Omental fat pad (tissue), 4 donors: ENCODE measurements at places on chromosomes 1 and 21. TPM values are rescaled to one million over a fixed set of nuclear protein-coding genes. Genes with fewer than 3 reads are reported as not detected.

GRCh38 chr1:168665975-168666374 lies 63.0 kb downstream of the DPT start:
- DNase-seq = no peak

GRCh38 chr1:9689011-9689706 lies 37.6 kb downstream of the PIK3CD start:
- peak; percentile 70 for DNase-seq

DNA sequence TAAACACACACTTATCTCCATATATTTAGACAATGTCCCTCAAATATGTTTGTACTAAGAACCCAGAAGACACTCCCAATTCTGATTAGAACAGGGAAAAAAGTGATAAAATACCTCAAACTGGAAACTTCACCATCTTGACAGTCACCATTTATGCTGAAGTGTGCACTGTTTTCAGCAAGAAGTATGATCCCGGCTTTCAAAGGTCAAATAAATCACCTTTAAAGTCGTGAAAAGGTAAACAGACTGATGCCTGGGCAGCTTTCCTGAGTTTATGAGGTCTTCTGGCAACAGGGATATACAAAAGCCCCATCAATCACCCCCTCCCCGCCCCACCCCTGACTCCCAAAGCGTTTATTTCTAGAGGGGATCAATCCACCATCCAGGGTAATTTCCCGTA lies 37.9 kb downstream of the HLX start:
- DNase-seq = no peak

DNA sequence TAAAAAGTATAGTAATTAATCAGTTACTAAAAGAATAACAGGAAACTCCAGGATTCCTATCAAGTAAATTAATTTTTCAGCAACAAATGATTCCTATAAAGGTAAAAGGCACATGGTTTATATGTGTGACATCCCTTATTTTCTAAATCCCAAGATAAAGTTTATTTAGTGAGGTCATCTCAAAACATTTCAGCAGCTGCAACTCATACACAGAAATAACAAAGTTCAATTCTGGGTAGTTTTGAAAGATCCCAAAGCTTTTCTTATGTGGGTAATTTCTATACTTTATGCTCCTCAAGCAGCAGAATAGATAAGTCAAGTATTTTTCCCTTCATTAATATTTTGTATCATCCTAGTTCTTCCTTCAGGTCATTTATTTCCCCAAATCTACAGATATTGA lies 117.7 kb downstream of the EIF4G3 start:
- no peak for DNase-seq

DNA sequence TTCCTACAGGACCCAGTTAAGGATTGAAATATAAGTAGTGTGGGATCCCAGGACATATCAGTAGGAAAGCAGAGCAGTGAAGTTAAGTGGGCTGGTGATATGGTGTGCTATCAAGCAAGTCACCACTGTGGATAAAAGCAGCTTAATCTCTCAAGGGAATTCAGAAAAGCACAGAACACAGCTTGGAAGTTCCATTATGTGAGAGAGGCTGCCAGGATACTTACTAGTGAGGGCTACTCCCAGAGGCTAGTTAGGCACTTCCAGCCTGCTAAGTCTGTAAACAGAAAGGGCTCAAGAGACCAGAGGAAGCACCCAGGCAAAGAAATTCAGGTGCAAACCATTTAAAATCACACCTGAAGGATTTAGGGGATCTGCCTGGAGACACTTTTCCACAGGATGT lies 18.8 kb upstream of the GRIK1 start:
- no peak for DNase-seq

GRCh38 chr1:169508432-169509338 lies 22.9 kb upstream of the SLC19A2 start:
- DNase-seq = no peak

DNA sequence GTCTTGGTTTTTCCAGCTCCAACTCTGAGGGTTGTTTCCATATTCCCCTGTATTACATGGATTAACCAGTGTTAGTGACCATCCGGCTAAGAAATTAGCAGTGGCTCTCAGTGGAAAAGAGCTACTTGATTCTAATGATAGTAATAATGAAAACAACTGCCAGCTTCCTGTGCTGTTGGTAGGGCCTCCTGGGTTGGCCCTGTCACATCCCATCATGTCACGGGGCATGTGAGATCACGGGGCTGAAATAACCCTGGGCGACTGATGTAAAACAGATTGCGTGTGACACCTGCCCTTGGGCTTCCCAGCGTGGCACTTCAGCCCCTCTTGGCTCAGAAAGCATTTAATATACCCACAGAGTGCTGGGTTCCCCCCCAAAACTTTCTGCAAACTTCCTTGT lies 149.0 kb downstream of the ROR1 start:
- no peak for DNase-seq

DNA sequence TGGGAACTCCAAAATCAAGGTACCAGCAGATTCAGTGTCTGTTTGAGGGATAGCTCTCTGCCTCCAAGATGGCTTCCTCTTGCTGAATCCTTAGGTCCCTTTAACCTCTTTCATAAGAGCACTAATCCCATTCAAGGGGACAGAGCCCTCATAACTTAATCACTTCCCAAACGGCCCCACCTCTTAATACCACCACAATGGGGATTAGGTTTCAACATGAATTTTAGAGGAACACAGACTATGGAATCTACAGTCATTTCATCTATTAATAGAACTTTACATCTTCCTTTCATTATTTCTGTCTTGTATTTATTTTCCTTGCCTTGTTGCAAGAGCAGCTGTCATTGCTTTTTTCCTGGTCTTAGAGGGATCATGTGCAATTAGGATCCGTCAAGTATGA lies 30.3 kb downstream of the HOOK1 start:
- DNase-seq = no peak

DNA sequence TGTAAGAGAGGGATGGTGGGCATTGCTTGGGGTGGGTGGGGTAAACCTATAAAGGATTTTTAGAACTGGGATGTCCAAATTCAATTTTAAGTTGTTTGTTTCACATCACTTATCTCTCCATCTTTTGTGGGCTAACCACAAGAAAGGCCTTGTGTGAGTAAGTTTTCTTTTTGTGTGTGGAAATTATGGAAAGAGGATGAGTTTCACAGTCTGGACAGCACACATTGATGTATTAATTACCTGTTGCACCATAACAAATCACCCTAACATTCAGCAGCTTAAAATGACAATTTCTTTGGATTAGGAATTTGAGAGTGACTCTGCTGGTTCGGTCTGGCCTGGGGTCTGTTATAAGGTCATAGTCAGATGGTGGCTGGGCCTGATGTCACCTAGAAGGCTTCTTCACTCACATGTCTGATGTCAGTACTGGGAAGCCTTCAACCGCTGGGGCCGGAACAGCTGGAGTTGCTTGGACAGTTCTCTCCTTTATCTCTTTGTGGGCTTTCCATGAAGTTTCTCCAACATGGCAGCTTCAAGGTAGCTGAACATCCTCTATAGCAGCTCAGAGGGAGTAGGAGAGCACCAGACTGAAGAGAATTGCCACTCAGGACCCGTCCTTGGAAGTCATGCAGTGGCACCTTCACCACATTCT lies 2.0 kb upstream of the COL9A2 start:
- no peak for DNase-seq

DNA sequence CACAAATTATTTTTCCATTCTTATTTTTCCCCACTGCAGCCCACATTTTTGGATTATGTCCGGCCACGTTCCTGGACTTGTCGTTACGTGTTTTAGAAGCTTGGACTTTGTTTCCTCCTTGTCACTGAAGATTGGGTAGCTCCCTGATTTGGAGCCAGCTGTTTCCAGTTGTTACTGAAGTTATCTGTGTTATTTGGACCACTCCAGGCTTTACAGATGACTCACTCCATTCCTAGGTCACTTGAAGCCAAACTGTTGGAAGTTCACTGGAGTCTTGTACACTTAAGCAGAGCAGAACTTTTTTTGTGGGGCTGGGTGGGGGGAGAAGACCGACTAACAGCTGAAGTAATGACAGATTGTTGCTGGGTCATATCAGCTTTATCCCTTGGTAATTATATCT lies 12.2 kb upstream of the AXDND1 start:
- no peak for DNase-seq

DNA sequence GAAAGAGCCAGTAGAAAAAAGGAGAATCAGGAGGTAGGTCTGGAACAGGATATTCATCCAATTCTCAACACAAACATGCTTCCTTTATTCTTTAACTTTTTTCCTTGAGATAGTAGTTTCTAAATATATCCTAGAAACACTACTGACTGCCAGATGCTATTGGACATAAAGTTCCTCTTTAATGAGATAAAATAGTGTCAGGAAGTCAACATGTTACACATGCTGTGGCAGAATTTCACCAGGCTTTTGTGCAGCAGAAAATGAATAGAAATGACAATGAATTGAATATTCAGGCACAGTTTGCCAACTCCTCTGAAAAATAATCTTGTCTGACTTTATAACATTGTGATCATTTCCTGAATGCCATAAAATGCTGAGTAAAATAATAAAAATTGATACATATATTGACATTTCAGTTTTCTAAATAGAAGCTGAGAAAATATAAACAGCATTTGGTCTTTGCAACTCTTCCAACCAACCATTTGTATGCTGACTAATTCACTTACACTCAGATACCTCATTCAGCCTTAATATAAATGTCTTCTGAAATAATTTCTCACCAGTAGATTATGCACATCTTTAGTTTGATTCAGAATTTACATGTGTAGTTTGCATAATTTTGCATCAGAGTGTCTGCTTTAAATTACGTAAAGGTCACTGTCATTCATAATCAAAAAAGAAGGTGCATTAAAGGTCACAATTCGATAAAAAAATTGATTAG lies 486.1 kb upstream of the ADGRL2 start:
- DNase-seq = no peak

DNA sequence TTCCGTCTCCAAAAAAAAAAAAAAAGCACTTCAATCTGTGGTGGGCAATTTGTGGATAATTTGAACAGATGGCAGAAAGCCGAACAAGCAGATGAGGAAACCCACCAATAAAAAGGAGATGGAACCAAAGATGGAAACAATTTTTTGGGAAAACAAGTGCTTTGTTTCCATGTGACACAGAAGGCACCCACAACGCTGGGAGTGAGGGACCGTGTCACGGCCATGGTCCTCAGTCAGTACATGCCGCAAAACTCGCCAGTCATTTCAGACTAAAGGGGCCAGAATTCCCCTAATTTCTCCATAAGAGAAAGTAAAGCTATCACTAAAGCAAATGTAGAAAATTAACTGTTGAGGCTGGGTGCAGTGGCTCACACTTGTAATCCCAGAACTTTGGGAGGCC lies 5.0 kb downstream of the CCNL2 start:
- no peak for DNase-seq

GRCh38 chr1:150464422-150464826 lies 22.8 kb upstream of the TARS2 start:
- DNase-seq = peak; percentile 36

DNA sequence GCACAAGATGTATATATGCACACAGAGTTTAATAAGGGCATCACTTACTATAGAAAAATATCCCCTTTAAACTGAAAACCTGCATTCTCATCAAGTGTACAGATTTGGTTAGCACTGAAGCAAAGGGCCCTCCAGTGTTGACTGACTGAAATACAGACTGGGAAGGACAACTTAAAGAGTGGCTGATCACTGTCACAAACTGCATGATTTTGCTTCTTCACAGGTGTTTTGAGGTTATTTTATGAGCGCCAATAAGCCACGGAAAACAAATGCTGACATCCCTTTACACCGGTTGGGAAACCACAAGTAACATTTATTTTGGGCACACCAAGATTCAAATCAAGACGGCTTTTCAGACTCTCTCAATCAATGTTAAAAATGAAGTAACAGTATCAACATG lies 30.9 kb upstream of the RAP1GAP start:
- DNase-seq = no peak

DNA sequence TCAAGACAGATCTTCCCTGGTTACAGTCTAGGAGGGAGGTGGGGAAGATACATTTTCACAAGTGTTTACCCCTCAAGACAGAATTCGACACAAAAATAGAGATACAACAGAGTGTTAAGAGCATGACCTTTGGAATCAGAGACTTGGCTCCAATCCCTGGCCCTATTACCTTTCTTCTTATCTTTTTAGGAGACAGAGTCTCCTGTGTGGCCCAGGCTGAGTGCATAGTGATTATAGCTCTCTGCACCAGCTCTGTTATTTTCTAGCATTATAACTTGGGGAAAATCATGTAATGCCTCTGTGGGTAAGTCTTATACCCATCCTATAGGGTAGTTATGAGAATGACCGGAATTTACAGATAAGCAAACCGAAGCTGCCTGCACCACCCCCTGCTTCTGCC lies 9.8 kb downstream of the NIPAL3 start:
- DNase-seq = no peak

- DNase-seq = no peak
Observed at GRCh38 chr1:3778590-3779264, 6.2 kb downstream of the SMIM1 start.

GRCh38 chr1:209375671-209376365 lies 207.7 kb upstream of the CAMK1G start:
- no peak for DNase-seq

GRCh38 chr1:186022184-186022583 lies 288.0 kb downstream of the HMCN1 start:
- no peak for DNase-seq

DNA sequence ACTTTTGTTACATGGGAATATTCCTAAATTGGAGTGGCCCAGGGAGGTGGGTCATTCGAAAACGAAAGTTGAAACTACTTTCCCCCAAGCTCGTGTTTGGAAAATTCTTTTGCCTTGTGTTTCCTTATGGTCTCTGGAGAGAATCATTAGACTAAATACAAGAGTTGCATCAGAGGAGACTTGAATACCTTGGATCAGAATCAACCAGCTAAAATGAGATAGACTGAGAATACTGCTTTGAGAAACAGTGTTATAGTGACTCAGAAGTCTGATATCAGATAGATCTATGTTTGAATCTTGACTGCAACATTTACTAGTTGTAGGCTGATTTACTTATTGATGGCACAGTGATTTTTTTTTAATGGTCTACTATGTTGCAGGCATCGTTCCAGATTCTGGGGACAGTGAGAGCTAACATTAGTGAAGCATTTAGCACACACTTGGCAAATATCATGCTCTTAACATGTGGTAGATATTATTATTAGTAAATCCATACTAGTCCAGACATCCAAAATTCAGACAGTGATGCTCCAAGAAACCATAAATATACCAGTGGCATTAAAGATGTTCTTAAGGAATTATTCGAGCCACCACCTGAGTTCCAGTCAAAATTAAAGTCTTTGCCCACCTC lies 12.9 kb upstream of the ACTN2 start:
- no peak for DNase-seq

- no peak for DNase-seq
Observed at GRCh38 chr21:33848249-33848953, 67.2 kb downstream of the ATP5PO start.

The EFNA1 gene
- 51.7 TPM for total RNA-seq

The AHDC1 gene
- 7.7 TPM for total RNA-seq

The CDC42BPA gene
- total RNA-seq = 33.3 TPM

The RAP1GAP gene
- 0.36 TPM for total RNA-seq

The SVBP gene
- total RNA-seq = 40.7 TPM

The CD48 gene
- total RNA-seq = 9.8 TPM

The OR6K3 gene
- not detected for total RNA-seq

The PLEKHA6 gene
- 4.3 TPM for total RNA-seq

The RGS8 gene
- 0.06 TPM for total RNA-seq

The SPRR1B gene
- not detected for total RNA-seq

The KRTCAP2 gene
- 77.9 TPM for total RNA-seq

The RCSD1 gene
- 37.5 TPM for total RNA-seq

The CHRM3 gene
- 1.2 TPM for total RNA-seq

The GBP6 gene
- total RNA-seq = not detected

The DIRAS3 gene
- not detected for total RNA-seq

The MAGOH gene
- 46.7 TPM for total RNA-seq
